ENCODE measurements at places on chromosomes 1 and 21. TPM values are rescaled to one million over a fixed set of nuclear protein-coding genes. Genes with fewer than 3 reads are reported as not detected.

DNA sequence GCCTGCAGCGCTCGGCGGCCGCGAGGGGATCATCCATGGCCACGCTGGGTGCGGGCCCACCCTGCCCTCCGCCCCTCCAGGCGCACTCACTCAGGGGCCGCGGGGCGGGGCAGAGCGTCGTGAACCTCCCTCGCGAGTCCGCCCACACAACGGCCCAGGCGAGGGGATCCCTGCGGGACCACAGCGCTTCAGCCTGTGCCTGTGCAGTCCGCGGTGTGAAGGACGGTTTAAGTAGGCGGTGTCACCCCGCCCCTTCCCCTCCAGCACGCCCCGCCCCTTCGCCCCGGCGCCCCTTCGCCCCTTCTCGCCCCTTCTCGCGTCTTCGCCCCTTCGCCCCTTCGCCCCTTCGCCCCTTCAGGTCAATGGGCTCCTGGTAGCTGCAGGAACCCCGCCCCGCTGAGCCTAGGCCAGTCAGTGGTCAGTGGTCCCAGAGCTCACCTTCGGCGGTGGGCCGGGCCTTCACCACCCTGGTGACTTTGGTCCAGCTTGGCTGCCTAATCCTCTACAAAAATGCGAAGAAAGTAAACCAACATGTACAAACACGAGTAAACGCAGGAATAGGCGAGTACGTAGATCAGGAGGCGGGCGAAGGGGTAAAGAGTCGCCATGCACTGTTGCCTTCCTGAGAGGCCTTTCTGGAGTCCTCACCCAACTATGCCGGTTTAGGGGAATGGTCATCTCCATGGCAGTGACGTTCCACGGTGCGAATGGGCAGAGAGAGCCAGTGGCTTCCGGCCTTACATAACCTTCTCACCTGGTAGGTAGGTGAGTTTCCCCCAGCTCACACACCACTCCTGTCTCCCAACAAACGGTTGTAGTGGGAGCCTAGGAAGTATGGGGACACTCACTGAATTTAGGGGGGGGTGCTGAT, 19.6 kb upstream of the DMRTB1 start:
- no peaks in the 10 kb centered on the region for H3K4me1 ChIP-seq
- no peaks in the 10 kb centered on the region for H3K36me3 ChIP-seq
- no peak for DNase-seq
- no peak overlapping the region for H3K4me3 ChIP-seq

DNA sequence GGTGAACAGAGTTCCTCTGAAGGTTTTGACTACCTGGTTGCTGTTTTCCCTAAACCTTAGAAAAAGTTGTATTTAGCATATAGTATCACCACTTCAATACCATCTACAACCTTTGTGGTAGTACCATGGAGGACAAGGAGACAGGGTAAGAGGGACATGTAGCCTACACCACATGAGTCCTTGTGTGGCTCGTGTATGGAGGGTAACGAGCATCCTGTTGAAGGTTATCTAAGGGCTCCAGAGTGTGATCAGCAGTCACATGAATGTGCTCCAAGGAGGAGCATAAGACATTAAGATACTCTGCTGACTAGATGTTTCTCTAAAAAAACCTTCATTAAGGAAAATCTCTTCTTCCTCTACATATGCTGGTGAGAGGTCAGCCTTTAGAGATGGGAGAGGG, 67.3 kb downstream of the VCAM1 start:
- no peak overlapping the region for H3K27ac ChIP-seq
- no peaks in the 10 kb centered on the region for H3K4me1 ChIP-seq
- no peaks in the 10 kb centered on the region for H3K27me3 ChIP-seq

DNA sequence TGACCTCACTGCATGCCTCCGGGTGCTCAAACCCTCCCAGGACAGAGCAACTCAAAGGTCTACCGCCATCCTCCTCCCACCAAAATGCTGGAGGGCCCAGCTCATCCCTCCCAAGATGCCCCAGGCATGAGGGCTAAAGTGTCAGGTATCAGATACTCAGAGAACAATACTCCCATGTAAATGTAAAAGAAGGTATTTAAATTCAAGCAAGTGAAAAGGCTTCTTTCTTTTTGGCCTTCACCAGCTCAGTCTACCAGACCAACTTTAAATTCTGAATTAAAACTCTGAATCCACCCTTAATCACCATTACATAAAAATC, 3.0 kb downstream of the PARP1 start:
- no peak overlapping the region for H3K4me3 ChIP-seq
- H3K27ac ChIP-seq: no peak overlapping the region
- no peaks in the 10 kb centered on the region for H3K27me3 ChIP-seq
- H3K36me3 ChIP-seq: peaks cover 14% of the 10 kb centered on the region
- peaks cover 20% of the 10 kb centered on the region for H3K4me1 ChIP-seq

Gene MUL1
- 23.9 TPM for total RNA-seq

DNA sequence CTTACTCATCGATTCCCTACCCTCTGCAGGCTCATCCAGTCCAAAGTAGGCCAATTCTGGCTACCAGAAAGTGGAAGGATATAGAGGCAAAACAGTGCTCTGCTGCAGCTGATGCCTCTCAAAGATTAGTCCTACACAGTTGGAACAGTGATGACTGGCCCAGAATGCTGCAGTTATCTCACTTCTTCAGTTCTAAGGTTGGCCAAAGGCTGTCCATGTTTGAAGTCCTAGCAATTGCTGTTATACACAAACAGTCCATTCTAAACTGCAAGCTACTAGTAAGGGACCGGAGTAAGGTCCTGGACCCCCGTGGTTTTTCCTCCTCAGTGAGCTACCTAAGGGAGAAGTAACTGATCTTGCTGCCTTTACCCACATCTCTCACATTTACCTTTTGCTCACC, 129.1 kb upstream of the NRIP1 start:
- H3K27me3 ChIP-seq: no peaks in the 10 kb centered on the region
- DNase-seq: no peak
- no peaks in the 10 kb centered on the region for H3K4me1 ChIP-seq
- no peak overlapping the region for H3K27ac ChIP-seq
- no peaks in the 10 kb centered on the region for H3K36me3 ChIP-seq

DNA sequence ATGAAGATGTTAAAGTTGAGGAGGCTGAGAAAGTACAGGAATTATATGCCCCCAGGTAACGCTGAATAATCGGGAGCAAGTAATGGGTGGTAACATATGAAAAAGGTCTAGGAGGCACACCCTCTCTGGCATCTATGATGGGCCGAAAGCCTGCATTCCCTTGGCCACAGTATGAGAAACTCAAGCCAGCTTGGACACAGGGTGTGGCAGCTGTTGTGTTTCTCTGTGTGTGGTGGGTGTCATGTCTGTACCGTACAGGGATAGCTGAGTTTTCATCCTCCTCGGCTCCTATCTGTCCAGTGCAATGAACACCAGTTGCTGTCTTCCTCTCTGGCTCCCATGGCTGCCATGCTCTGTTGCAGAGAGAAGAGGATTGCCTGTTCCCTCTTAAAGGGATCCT, 32.9 kb downstream of the NBPF3 start:
- H3K27me3 ChIP-seq: peaks cover 2% of the 10 kb centered on the region
- no peak for DNase-seq
- no peak overlapping the region for H3K4me3 ChIP-seq
- no peak overlapping the region for H3K27ac ChIP-seq

All from endothelial cell of umbilical vein (primary cell).